CD4-positive, alpha-beta T cell treated with Interleukin-4 for 1 hour (primary cell): ENCODE measurements at places on chromosomes 5 and 9.

- DNase-seq, result no peak
Observed at GRCh38 chr9:89555036-89555415, 49.8 kb upstream of the GADD45G start.

GRCh38 chr5:82747986-82748385 lies 329.2 kb downstream of the TMEM167A start:
- DNase-seq, result no peak

DNA sequence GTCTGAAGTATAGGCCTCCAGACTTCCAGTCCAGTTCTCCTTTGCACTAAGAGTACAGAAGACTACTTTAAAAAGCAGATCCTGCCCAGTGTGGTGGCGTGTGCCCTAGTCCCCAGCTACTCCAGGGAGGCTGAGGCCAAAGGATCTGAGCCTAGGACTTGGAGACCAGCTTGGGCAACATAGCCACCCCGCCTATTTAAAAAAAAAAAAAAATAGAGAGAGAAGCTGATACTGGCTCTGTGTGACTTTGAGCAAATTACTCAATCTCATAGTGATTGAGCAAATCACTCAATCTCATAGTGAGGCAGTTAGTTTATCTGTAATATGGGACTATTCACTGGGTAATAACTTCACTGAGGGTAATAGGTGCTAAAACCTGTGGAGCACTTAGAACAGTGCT lies 43.6 kb upstream of the KDM4C start:
- no peak for DNase-seq

DNA sequence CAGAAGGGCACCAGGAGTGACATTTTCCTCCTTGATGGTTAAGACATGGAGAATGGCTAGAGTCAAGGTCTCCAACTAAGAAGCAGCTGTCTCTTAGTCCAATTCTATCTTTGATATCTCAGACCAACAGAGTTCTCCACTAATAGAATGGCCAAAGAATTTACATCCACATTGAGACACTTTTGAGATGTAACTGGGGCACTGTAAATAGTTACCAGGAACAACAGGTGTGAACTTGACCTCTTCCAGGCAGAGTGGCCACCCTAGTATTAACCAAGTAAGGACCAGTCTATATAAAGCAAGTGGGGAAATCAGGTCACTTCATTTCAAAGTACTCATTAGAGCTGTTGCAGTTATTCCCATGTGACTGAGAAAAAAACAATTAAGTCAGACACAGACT lies 159.7 kb upstream of the RAD23B start:
- DNase-seq, result no peak

DNA sequence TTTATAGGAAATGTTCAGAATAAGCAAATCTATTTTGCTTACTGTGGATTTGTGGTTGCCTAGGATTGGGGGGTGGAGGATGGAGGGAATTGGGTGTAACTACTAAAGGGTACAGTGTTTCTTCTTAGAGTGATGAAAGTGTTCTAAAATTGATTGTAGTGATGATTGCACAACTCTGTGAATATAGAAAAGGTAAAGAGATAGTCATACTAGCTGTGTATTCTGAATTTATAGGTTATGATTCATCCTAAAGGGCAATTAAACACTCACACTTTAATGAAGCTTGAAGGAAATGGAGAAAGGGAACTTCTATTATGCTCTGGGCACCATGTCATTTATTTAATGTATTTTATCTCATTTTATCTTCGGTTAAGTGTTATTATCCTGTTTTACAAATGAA lies 9.9 kb downstream of the TXNDC8 start:
- DNase-seq, result no peak

DNA sequence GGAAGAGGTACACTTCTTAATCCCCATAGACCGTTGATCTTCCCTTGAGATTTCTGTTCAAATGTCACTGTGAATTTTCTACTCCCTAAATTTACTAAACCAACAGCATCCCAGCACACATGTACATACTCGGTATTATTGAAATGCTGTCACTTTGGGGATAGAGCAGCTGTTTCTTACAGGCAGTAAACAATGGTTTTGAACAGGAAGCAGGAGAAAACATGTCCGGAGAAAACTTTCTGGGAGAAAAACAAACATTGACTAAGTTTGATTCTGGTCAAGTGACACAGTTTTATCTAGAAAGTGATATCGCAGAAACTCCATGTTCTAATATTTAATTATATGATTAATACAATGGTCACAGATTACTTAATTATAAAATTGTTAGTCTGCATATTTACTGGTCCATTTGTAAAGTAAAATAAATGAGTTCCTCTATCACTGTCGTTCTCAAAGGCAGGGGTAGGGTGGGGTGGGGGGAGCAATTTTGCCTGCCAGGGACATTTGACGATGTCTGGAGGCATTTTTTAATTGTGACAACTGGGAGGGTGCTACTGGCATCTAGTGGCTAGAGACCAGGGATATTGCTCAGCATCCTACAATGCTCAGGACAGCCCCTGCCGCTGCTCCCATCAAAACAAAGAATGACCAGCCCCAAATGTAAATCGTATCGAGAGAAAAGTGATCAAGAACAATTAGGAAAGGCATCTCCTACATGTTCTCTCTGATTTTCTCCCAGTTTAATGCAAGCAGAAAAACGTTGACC lies 12.2 kb downstream of the TAS2R1 start:
- no peak for DNase-seq

DNA sequence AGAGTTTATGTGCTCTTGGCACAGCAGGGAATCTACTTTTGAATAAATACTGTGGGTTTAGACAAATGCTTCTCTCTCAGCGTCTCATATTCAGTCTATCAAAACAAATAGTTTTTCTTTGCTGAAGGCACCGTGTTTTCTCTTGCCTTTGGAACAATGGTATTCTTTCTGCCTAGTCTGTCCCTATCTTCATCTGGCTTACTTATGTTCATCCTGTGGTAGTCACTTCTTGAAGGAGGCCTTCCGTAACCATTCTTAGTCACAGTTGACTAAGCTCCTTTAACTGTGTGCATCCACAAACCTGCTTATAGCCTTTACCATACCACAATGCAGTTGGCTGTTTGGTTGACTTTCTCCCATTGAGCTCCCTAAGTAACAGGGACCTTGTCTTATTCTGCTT lies 45.9 kb downstream of the LARP1 start:
- DNase-seq, result no peak

DNA sequence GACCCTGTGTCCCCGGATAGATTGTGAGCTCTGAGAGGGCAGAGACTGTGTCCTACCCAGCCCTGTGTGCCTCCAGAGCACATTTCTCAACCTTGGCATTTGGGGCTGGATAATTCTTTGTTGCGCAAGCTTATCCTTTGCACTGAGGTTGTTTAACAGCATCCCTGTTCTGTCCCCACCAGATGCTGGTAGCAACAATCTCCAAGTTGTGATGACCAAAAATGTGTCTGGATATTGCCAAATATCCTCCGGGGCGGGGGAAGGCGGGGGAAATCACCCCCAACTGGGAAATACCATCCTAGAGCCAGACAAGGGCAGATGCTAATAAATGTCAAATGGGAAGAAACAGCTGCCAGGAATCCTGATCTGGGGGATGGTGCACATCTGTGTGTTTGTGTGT lies 24.0 kb upstream of the TNIP1 start:
- no peak for DNase-seq

GRCh38 chr5:159509002-159509660 lies 178.8 kb upstream of the IL12B start:
- DNase-seq, result no peak

DNA sequence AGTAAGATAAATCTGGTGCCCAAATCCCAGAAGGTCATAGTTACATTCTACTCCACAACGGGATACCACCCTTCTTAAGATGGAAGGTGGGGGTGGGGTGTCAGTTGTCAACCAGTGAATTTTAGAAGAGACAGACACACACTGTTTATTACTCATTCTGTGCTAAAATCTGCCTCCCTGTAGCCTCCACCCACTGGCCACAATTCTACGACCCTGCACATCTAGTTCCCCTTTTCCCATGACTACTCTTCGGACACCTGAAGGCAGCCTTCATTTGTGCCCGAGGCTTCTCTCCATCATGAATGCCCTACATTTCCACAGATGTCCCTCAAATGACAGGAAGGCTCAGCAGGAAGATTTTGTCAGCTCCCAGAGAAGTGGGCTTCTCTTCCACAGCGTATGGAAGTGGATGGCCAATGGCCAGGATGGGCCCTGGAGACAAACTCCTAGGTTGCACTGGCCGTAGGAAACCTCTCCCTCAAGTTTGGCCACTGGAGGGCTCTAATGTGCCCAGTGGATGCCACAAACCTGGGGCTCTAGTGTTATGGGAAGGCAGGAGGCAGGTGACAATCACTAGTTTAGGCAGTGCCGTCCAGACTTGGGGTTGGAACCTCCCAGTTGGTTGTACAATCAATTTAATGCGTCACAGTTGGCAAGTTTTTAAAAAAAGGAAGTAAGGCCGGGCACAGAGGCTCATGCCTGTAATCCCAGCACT lies 46.6 kb downstream of the PTPN3 start:
- no peak for DNase-seq

- no peak for DNase-seq
Observed at GRCh38 chr5:122741681-122742080, 33.2 kb upstream of the SNX2 start.

GRCh38 chr9:133458643-133459312 lies 1.0 kb upstream of the CACFD1 start:
- no peak for DNase-seq

DNA sequence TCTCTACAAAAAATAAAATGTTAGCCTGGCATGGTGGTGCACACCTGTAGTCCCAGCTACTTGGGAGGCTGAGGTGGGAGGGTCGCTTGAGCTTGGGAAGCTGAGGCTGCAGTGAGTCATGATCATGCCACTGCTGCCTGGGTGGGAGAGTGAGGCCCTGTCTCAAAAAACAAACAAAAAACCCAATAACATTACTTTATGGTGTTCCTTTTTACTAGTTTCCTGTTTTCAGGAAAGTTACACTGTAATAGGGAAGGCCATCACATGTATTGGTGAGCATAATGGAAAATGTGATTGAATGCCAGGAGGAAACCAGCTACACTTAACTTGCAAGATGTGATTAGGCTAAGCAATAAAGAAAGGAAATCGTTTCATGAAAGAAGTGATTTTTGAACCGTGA lies 42.7 kb downstream of the SV2C start:
- DNase-seq, result no peak

DNA sequence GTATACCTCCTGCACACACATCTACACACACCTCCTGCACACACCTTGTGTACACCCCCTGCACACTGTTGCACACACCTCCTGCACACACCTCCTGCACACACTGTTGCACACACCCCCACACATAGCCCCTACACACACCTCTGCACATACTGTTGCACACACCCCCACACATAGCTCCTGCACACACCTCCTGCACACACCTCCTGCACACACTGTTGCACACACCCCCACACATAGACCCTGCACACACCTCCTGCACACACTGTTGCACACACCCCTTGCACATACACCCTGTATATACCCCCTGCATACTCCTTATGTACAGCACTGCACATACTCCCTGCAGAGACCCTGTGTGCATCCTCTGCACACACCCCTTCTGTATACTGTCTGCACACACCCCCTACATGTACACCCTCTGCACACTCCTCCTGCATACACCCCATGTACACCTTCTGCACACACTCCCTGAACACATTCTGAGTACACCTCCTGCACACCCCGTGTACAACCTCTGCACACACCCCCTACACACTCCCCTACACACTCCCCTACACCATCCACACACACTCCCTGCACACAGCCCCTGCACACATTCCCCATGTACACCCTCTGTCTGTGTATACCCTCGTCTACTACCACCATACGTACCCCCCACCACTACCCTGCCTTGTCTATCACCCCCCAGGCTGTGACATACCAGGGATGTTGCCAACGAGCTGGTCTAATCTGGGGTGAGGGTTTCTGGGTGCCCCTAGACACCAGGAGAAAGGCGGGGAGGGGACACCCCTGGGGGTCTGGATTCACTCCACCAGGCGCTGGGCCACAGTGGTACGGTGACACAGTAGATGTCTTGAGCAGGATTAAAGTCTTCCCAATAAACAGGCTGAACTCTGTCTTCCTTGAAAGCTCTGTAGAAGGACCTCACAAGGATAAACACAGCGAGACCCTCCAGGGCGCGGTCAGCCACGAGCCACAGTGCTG lies 1.1 kb upstream of the CEP72 start:
- no peak for DNase-seq

DNA sequence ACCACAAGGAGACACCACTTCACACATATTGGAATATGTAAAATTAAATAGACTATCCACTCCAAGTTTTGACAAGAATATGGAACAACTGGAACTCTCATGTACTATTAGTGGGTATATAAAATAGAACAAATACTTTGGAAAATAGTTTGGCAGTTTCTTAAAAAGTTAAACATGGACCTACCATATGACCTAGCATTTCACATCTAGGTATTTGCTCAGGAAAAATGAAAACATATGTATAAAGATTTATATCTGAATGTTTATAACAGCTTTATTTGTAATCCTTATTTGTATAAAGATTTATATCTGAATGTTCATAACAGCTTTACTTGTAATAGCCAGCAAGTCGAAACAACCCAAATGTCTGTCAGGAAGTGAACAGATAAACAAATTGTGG lies 49.2 kb downstream of the ERP44 start:
- DNase-seq, result no peak

DNA sequence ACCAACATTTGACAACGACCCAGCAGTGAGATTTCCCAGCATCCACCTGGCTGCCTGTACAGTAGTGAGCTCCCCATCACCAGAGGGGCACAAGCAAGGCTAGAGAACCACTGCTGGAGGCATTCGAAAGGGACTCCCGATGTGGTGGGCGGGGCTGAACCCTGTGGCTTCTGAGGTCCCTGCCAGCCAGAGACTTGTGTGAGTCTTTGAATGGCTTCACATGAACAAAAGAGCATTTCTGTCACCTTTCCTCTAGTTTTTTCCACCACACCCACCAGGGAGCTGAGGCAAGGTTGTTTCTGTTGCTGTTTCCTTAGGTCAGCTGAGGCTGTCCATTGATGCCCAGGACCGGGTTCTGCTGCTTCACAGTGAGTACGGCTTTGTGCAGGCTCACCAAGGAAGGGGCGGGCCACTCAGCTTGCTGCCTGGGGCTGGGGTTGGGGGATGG lies 15.7 kb downstream of the RGS3 start:
- no peak for DNase-seq

DNA sequence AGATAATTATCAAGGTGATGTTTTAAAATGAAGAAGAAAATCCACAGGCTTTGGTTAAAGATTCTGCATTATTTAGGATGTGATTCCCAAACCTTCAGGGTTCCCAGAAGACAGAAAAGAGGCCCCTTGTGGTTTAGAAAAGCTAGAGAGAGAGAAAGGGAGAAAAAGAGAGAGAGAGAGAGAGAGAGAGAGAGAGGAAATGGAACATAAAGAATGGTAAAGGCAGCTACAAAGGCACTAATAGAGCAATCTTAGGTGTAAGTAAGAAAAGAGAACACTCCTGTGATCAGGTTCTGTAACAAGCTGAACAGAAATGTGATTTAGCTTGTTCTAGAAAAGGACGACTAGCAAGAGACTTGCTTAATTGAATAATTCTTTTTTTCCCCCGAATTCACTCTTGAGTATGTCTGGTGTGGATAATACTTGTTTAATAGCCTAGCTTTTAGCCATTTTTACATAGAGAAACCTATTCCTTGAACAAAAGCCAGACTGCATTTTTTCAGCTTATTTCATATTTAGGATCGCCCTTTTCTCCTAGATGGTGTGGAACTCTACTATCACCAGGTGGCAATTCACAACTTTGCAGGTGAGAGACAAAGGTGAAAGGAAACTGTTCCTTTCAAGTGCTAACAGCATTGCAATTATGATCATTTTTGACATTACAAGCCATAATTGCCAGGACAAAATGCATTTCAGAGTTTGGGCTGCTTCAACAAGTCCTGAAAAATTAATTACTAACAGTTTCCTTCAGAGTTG lies 57.6 kb upstream of the SH3GL2 start:
- DNase-seq, result no peak

GRCh38 chr5:83251849-83252248 lies 174.5 kb downstream of the XRCC4 start:
- DNase-seq, result no peak
